ENCODE measurements at places on chromosomes 2 and 18. TPM values are rescaled to one million over a fixed set of nuclear protein-coding genes. Genes with fewer than 3 reads are reported as not detected.

PLB1 gene
- 0.64 TPM for polyA plus RNA-seq

DNA sequence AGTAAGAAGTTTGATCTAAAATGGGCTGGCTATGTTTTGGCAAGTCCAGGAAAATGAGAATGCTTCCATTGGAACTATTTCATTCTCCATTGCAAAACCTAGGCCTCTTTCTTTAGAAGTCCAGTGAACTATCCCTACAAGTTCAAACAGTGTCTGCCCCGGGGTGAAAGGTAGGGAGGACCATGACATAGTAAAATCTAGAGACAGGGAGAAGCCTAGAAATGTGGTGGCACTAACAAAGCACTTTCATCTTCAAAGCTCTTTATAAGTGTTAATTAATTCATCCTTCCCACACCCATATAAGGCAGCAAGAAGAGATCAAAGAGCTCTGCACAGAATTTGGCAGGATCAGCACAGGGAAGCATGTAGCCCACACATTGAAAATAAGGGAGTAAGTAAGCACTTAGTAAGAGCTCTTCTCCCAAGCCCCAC, 214.5 kb downstream of the IRS1 start:
- no peak for DNase-seq

DNA sequence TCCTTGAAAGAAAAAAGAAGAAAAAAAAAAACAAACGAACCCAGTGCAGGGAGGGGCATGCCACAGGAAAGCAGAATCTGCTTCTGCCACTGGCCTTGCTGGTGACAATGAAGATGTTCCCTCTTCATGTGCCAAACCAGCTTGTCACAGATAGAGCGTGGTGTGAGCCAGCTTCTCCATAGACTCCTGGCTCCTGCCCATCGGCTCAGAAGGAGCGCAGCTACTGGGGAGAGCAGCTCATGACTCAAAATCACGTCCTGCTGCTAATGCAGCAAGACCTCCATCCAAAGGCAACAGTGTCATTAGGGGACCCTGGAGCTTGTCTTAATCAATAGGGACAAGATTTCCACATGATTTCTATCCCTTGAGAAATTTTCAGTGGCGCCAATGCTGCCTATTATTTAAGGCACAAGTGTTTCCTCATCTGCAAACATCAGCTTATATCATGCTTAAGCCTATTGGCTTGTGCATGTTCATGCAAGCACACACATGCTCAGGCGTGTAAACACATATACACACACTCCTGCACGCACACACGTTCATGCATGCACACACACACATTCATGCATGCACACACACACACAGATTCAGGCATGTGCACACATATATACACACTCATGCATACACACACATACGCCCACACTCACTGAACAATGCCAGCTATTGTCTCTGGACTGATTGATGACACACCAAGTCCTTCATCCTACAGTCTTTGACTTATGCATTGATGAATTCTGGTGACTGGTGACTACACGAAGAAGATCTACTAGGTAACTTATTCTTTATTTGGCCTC, 682.0 kb upstream of the ID2 start:
- no peak for DNase-seq

GRCh38 chr2:132669908-132670495, at the start of gene LYPD1:
TSS of gene LYPD1 (minus strand) at chr2:132670205. CDS start at chr2:132669932, 273 bp downstream.
- DNase-seq: peak; percentile 78

DNA sequence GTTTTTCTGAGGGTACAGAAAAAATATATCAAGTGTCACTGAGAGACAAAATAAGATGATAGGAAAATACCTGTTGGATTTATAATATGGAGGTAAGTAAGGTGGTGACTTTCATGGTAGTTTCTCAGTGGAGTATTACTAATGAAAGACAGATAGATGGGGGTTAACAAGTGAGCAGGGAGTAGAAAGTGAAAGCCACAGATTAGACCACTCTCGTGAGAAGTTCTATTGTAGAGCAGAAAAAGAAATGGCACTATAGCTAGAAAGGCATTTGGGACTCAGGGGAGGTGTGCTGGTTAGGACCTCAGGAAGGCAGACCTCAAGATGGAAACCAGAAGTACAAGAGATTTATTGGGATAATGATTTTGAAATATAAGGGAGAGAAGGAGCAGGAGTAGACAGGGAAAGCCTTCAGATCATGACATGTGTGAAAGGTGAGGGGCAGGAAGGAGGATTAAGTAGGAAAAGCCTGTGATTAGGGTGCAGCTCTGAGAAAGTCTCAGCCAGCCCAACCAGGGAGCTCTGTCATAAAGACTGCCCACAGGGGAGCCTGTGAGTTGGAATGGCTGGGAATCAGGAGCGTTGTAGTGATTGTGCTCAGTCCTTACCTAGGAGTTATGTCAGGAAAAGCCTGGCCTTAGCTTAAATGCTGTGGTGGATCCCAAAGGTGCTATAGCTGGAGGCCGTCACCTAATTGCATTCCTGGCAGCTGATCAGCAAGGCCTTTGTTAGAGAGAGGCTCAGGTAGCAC, 198.1 kb downstream of the IKZF2 start:
- no peak for DNase-seq

IAH1 gene
- 23.6 TPM for polyA plus RNA-seq

DNA sequence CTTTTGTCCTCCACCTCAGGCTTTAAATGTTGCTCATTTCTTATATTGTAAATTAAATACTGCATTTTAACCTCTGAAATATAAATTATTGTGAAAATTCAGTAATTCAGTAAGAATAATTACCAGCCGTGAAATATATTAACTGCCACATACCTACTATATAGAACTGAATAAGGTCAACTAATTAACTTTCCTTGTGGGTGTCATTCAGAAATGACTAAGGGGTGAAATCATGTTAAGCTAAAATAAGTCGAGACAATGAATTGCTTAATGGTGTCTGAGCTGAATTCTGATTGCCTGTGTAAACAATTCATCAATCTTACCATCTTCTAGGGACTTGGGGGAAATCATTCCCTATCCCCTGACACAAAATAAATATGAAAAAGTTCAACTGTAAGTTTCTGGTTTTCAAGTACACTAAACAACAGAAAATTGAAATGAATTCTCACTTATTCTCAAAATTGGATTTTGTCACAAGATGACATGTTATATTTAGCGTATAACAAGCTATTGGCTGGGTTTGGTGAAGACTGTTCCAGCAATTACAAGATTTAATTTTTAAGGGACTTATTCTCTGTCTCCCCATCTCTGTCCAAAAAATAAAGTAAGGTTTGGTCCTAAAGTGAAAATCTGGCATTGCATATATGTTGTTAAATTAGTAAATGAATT, 255.1 kb downstream of the METTL4 start:
- DNase-seq: no peak

GPD2 gene
- polyA plus RNA-seq: 24.4 TPM

DNA sequence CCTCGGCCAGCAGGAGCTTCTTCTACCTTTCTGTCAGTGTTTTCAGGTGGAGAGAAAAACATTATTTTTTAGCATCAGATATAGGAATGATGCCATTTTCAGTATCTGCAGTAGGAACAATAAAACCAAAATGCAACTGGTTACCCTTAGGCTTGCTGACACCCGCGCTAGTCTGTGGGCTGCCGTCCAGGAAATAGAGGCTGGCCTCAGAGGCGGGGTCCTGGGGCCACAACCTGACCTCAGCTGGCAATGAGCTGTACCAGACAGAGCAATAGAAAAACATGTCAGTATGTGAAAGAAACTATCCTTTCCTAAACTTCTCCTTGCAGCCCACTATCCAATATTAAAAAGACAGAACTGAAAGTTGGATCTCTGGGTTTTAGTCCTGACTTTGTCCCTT, 4.6 kb upstream of the ST6GAL2 start:
- no peak for DNase-seq

DNA sequence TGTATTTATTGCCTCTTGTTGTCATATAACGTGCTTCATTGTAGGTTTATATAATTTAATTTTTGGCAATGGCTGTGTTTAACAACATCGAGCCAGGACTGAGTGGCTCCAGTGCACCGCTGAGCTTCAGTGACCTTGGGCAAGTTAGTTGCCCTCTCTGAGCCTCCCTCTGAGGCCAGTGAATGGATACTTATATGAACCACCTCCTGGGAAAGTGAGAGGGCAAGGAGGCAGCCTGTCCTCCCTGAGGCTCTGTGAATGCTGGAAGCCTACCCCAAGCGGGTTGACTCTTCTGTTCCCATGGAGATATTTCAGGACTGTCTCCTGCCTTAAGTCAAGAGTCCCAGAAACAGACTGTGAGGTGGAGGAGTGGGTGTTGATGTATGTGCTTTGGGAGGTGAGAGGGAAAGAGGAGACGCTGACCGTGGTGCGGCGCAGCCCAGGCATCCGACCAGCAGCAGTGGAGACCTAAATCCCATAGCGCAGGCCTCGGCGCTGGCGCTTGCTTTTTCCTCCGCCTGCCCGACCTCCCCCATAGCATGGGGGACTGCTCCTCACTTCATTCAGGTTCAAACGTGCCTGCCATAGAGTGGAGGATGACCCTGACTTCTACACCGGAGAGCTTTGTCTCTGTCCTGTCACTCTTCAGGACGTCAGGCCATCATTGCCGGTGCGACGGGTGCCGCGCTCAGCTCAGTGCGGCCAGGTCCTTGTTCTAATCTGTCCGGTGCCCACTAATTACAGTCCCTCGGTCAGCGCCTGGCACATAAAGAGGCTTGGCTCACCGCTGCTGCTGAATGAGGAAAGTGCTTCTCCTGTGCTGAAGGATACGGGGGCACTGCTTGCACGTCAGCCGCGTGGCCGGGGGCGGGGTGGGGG, 167.3 kb upstream of the HS6ST1 start:
- DNase-seq: no peak

GRCh38 chr2:232147440-232148077, 186.0 kb downstream of the DIS3L2 start:
- DNase-seq: no peak

DNA sequence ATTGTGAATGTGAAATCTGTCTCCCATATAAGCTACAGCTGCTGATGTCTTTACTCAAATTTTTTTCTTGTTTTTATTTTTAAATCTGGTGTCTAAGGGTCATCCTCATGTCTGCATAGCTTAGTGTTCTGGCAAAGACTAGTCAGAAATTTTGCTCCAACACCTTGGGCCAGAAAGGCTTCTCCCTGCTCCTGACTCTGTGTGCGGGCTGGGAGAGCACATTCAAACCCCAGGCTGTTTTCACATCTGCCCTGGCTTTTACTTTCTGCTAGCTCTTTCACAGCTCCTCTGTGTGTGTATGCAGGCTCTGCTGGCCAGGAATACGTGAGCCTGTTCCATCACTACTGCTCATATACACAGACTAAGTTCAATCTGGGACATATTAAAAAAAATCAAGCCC, 102.9 kb upstream of the RIOK3 start:
- no peak for DNase-seq

DNA sequence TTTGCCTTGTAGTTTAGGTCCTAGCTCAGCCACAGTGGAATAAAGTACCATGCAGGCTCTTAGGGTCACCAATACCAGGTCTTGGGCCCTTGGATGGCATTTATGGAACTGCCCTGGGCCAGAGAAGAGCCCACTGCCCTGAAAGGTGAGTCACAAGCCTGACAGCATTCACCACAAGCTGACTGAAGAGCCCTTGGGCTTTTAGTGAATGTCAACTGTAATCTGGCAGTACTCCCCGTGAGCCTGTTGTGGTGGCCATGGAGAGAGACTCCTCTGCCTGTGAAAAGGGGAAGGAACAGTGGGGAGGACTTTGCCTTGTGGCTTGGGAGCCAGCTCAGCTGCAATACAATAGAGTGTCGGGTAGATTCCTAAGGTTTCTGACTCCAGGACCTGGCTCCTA, 1389.7 kb downstream of the DSC3 start:
- DNase-seq: no peak

- DNase-seq: no peak
These were observed 23.8 kb upstream of the MAL start for GRCh38 chr2:95001701-95002100.

CYS1 gene
- 1.7 TPM for polyA plus RNA-seq

- no peak for DNase-seq
These were observed 57.0 kb downstream of the ZNF519 start for GRCh38 chr18:14075196-14075595.

GRCh38 chr2:42135381-42136312, 33.5 kb upstream of the EML4 start:
- DNase-seq: no peak

DNA sequence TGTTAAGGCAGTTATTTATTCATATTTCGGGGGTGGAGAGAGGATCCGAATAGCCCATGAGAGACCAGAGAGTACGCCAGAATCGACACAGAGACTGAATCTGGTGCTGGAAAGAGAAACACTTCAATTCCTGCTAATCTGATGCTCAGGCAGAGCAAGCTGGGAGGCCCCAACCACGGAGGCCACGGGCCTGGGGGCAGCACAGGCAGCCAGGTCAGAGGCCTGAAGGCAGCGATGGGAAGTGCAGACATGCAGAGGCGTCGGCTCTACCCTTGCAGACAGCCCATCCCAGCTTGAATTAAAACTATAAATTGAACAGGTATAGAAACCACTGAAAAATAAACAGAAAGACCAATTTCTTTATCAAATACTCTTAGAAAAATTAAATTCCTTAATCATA, 50.6 kb downstream of the PXDN start:
- no peak for DNase-seq

TOGARAM2 gene
- polyA plus RNA-seq: 0.71 TPM

GRCh38 chr2:28400419-28400818, 7.8 kb downstream of the FOSL2 start:
- DNase-seq: no peak

GRCh38 chr2:228987441-228988155, 283.5 kb downstream of the PID1 start:
- DNase-seq: no peak

- no peak for DNase-seq
These were observed 878.0 kb upstream of the PIK3C3 start for GRCh38 chr18:41077076-41077475.

DAW1 gene
- polyA plus RNA-seq: not detected

DNA sequence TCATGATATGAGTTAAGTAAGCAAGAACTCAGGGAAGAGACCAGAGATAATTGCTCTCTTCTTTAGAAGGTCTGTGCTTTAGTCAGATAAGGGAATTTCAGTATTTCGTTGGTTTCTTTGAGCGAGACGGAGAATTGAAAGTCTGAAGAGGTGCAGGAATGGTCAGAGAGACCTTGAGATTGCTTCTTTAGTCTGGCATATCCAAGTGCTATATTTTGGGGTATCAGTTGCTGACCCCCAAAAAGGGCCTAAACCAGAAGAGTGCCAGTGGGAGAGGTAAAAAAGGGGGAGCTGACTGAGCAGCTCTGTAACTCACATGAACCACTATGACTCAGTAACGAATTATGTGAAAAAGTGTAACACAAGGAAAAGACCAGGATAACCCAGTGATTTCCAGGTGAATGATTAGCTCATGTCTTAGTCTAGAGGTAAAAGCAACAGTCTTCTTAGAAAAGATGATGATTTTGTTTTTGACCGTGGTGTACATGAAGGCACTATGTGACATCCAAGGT, 932.9 kb downstream of the TDRD15 start:
- no peak for DNase-seq

SCN7A gene
- 0.08 TPM for polyA plus RNA-seq

PLCD4 gene
- polyA plus RNA-seq: 9.7 TPM

SMYD1 gene
- polyA plus RNA-seq: 0.19 TPM

DNA sequence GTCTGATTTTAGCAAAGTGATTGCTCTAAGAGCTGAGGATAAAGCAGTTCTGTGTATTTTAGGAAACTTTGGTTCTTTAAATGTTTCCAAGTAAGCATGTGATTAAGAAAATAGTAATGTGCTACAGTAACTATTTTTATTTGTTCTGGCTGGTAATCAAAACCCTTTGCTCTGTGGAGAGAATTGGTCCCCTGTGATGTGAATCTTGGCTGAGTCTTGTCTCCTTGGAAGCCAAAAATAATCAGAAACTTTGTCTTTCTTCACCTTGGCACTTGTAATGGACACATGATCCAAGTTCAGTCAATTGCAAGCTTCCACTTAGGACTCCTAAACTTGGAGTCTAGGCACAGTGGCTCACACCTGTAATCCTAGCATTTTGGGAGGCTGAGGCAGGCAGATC, 422.7 kb upstream of the CDH20 start:
- no peak for DNase-seq

GRCh38 chr2:149387411-149387810, 57.0 kb downstream of the LYPD6 start:
- DNase-seq: no peak
